ENCODE measurements at places on chromosomes 4 and X.
A peak's percentile ranks its signal among the peaks of the same experiment; 100 is the strongest.

DNA sequence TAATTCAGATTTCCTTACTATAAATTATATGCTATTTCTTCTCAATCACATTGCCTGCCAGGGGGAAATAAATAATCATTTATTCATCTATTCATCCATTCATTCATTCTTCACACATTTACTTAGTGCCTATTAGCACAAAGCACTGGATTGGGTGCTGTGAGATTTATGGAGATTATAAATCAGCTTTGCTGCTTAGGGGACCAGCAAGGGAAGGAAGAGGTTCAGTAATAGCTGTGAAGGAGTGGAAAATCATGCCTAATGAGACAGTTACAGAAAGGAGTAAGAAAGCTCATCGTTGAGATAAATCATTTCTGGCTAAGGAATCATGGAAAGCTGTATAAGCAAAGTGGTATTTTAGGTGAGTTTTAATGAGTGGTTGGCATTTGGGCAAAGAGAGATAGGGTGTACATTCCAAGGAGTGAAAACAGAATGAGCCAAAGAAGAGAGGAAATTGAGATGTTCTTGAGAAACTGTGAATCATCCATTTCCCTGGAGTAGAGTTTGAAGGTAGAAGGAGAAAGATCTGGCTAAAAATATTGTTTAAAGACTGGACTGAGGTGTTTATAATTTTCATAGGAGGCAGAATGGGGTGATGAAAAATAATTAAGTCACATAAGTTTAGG lies 9.6 kb downstream of the ARSJ start:
- DNase-seq = no peak

- no peak for DNase-seq
Measured at GRCh38 chrX:30781711-30782444, 107.2 kb downstream of the TAB3 start.

DNA sequence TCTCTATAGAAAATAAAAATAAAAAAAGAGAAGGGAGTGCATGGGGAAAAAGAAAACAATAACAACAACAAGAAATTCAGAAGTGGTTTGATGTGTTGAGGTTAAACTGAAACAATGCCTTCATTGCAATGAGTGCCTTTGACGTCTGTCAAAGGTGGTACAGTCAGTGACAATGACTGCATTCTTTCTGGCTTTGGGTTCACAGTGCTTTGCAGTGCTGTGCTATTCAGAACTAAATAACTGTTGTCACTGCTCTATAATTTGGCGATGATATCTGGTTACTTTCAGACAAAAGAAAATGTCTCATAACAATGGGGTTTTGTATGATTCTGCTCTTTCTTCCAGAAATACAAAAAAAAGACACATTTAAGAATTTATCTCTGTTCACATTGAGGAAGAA lies 488.6 kb upstream of the MAGEB2 start:
- no peak for DNase-seq

GRCh38 chr4:11746734-11747133 lies 318.0 kb upstream of the HS3ST1 start:
- no peak for DNase-seq

- DNase-seq = no peak
Measured at GRCh38 chrX:75968293-75968692, 183.2 kb upstream of the MAGEE2 start.

DNA sequence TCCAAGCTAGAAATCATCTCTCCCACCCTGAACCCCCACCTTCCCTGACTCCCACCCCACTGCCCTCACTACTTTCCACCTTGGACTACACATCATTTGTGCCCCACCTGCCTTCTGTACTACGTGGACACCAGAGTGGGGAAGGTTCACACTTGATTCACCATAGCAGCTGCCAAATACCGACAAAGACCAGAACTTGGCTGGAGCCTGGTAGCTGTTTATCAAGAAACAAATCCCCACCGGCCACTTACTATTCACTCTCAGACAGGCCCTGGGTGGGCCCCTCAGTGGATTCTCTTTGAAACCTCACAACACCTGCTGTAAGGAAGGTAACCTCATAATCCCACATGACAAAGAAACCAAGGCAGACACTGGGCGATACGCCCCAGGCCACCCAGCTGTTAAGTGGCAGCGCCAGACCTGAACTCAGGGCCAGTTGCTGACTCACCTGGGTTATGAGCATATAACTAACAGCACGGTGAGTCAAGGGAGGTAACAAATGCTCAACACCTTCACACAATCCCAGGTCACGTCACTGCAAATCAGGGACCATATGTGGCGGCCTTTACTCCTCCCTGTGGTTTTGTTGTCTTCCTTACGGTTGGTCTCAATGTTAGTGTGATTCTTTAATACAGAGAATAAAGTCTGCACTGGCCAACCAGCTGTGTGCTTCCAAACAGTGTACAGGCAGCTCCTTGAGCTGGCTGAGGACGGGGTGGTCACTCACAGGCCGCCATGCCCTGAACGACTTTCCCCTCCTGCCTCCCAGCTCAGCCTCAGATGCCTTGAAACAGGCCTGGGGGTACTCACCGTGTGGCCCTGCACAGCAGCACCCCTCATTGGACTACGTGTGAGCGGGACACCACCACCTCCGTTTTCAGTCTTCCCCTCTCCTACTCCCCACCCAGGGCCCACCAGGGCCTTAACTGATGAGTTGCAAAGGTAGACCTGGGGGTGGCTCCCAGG lies 7.5 kb downstream of the WDR1 start:
- DNase-seq = peak; percentile 62

DNA sequence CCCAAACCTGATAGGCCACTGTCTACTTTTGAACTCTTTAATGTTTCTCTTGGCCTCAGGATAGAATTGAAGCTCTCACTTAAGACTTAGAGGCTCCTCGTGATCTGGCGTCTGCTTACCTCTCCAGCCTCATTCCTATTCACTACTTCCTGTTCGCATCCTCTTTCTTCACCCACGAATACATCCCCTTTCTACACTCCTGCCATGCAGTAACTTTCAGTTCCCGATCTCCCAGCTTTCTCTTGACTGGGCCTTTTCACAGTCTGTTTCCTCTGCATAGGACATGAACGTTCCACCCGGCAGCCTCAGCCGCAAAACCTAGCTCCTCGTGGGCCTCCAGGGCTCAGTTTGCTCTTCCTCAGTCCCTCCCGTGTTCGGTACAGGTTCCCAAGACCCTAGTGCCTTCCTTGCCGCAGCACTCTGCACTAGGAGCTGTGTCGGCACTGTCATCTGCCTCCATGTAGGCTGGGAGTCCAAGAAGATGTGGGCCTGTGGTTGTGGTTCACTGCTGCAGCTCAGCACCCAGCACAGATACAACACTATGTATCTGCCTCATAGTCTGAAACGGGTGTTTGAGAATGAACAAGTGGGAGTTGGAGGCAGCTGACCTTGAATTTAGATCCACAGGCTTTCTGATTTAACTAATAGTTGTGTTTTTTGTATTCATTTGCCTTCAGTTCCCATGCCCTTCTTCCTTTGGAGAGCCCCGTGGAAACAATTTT lies 15.8 kb downstream of the RPL39 start:
- no peak for DNase-seq

- DNase-seq = no peak
Measured at GRCh38 chr4:81146466-81146865, 68.6 kb downstream of the PRKG2 start.

DNA sequence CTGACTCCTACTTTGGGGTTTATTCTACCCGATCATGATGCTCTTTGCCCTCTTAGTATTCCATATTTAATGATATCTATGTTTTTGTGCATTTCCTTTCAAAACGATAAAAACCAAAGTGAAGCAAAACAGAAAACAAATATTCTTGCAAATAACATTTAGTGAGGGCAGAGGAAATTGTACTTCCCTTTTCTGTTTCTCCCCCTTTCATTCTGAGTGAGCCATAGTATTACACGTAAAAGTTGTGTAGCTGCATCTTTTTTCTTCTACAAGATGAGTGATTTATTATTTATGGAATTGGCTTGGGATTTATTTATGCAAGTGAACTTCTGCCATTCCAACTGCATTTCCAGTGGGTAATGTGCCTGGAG lies 109.9 kb downstream of the AFF2 start:
- DNase-seq = no peak

DNA sequence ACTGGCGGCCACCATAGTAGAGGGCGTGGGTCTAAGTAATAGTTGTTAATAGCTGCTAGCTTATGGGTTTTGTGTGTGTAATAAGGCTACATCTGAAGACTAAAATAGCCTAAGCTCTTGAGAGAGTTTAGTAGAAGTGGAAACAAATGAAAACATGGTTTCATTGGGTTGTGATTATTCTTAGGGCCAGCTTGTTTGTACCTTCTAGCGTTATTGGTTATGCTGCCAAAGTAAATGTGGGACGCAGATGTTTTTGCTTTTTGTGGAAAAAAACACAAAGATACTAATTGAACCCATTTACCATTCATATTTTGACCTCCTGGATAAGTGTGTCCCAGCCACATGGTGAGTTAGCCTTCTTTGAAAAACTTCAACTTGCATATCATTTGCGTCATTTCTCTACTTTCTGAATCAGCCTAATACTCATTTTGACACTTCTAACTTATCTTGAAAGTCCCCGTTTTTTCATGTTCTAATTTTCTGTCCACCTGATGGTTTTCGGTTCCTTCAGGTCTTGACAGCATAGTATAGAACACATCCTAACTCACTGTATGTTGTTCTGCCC lies 305.3 kb downstream of the FRMPD4 start:
- DNase-seq = no peak

- DNase-seq = no peak
Measured at GRCh38 chrX:115459883-115460880, 100.8 kb upstream of the PLS3 start.

DNA sequence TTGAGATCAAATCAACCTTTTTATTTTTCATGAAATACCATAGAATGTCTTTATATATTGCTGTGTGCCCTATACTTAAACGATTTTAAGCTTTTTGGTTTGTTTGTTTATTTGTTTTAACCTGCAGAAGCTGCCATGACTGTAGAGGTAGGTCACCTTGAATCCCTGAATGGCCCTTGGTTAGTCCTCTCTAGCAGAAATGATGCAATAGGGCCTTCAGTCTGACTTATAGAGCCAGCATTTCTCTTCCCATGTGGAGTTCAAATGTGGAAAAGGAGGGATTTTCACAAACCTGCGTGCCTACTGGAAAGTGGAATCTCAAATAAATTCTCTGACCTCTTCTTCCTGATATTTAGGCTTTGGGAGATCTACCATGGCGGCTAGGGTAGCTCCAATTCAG lies 327.9 kb downstream of the MAPK10 start:
- no peak for DNase-seq

DNA sequence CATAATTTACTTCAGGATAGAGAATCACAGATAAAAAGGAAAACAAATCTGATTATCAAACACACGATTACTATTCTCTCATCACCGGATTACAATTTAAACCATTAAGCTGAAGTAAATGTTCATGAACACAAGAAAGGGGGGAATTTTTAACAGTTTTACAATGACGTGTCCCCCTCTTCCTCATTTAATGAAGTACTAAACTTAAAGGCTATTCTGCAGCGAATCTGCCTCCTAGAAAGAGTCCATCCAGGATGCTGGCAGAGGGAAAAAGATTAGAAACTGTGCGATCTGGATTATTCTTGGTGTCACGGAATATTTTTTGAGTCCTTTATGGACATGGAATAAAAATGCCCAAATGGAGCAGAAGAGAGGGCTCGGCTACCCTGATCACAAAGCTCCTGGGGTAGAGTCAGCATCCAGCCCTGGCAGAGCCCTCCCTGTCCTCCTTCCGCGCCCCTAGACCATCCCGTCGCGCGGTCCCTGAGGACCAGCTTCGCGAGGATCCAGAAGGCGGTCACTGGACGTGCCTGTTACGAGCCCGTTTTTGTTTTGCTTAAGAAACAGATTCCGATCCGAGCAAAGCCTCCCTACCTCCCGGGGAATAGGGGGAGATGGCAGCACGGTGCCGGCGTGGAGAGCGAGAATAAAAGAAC lies 1.2 kb downstream of the ELF2 start:
- DNase-seq = no peak

GRCh38 chr4:102343964-102344519 lies 1.2 kb downstream of the SLC39A8 start:
- peak; percentile 85 for DNase-seq

GRCh38 chrX:2965965-2966364 lies 36.8 kb upstream of the ARSD start:
- no peak for DNase-seq

GRCh38 chrX:140092121-140092520 lies 126.8 kb upstream of the CXorf66 start:
- DNase-seq = peak; percentile 2

- no peak for DNase-seq
Measured at GRCh38 chr4:19700992-19701391, 550.7 kb upstream of the SLIT2 start.

DNA sequence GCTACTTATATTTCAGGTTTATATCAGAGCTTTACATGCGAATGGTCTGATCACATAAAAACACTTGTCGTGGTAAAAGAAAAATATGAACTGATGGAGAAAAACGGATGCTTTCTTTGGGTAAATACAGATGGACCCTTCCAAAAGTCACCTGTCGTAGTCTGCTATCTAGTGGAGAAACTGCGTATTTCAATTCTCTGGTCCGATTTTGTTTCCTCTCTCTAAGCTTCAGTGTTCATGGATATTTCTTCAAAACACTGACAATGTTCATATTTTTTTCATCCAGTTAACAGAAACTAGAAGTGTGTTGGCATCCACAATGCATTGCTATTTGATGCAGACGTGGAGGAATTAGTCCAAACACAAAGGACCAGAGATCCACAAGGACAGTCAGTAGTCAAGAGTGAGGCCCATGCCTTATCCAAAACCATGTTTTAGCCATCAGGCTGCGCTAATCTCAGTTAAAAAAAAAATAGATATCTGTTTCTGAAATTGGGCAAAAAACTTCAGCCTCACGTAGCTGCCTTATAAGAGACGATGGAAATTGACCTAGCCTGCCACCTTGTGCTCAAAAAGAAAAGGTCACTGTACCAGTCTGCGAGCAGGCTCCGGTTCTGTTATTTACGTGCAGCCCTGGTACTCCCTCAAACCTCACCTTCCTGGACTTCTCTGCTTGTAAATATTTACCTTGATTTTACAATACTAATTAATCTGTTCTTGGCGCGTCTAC lies 16.0 kb downstream of the MEPE start:
- peak; percentile 30 for DNase-seq

DNA sequence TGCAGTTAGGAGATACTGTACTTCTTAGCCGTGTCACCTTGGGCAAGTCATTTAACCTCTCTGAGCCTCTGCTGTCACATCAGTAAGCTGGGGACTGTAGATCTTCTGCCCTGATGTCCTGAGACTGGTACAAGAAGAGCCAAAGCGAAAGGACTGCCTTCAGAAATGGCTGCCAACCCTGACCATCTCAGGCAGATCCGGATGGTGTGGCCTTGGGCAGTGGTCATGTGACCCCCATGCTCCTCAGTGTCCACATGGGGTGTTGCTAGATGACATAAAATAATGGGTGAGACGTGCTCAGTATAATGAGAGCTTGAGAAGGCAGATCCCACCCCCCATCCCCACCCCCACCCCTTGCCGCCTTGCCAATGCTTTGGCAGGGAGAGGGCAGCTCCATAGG lies 60.4 kb upstream of the MTM1 start:
- DNase-seq = no peak
